ENCODE measurements at places on chromosomes 5 and 9.
A peak's percentile ranks its signal among the peaks of the same experiment; 100 is the strongest.

- DNase-seq: no peak
Observed at GRCh38 chr9:83572524-83572923, 34.3 kb upstream of the FRMD3 start.

- DNase-seq: no peak
Observed at GRCh38 chr9:98182069-98182820, 10.2 kb downstream of the CORO2A start.

- DNase-seq: no peak
Observed at GRCh38 chr5:147508711-147509040, 1.2 kb downstream of the DPYSL3 start.

GRCh38 chr5:108276187-108277050 lies 105.5 kb downstream of the FBXL17 start:
- DNase-seq: no peak

GRCh38 chr5:51172903-51173626 lies 210.2 kb upstream of the ISL1 start:
- DNase-seq: peak; percentile 41

Data from NCI-H1694 (cell line).